ENCODE measurements at places on chromosomes 3 and 15. TPM values are rescaled to one million over a fixed set of nuclear protein-coding genes. Genes with fewer than 3 reads are reported as not detected.

- no peak for DNase-seq
Observed at GRCh38 chr15:48751595-48751994, 59.3 kb downstream of the CEP152 start.

- peak; percentile 66 for DNase-seq
Observed at GRCh38 chr3:142976621-142977398, 13.3 kb upstream of the PAQR9 start.

DNA sequence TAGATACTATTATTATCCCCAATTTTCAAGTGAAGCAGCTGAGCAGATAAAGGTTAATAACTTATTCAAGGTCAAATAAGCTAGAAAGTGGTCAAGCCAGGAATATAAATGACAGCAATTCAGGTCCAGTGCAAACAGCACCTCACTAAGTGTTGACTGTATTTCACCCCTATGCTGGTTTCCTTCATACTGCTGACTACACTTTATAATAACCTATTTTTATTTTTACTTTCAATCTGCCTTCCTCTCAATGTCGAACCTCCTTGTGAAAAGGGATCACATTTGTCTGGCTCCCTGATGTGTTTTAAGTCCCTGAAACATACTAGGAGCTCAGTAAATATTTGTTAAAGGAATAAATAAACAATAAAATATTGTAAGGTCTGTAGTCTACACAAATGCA is 146.1 kb downstream of the NAALADL2 start:
- DNase-seq = no peak

DNA sequence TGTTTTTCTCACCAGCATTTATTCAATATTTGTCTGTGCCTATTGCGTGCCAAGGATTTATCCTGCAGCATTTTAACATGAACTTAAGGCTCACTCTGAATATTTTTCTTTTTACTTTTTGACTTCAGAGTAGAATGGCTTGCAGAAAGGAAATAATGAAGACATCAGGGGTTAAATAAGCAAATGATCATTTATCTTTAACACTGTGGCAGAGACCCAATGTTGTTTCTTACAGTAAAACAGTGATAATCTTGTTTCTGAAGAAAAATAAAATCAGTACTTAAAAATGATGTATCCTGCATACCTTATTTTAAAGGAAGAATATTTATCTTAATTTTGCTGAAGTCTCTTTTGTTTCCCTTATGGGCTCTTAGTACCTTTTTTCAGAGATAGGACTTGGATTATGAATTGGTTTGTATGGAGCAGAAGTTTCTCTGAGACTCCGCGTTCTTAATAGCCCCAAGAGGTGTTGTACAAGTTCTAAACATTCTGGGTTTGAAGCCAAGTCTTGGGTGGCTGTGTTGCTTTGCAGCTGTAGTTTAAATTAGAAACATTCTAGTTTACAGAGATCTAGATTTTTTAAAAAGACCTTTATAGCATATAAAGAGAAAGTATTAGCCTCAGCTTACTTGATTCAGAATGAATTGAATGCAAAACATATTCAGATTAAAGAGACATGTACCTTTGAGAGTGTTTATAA is 40.5 kb downstream of the COL6A6 start:
- peak; percentile 93 for DNase-seq

DNA sequence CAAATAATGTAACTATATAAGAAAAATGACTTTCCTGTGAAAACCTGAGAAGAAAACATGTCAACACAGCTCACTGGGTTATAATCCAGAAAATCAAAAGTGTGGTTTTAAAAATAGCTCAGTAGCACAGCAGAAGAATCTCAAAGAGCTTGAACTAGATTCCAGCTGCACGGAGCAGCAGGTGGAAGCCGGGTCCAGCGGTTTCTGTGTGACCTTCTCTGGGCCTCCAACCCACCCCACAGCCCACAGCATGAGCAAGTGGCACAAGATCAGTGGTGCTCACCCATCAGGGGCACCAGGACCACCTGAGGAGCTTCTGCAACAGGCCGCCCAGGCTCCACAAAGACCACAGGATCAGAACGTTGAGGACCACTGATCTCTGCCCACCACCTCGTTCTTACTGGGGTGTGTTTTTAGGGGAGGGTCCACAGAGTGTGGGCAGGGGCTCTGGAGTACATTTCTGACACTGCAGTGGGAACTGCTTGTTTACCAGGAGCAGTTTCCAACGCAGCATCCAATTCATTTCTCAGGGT is 23.2 kb downstream of the SLC41A3 start:
- no peak for DNase-seq

The EPHB3 gene
- 36.2 TPM for total RNA-seq

DNA sequence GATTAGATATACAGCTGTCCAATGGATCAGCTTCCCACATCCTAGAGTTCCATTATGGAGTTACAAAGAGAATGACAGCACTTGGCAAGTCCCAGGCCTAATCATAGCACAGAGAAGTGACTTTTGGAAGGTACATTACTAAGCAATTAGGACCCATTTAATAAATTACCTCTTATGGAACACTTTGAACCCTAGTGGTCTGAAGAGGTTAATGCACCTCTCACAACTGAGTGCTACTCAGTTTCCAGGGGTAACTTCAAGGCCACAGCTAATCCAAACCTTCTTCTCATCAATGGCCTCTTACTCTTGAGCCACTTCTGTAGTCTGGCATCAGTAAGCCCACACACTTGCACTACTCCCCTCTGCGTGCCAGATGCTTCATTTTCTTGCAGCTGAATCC is 34.9 kb upstream of the MEIS2 start:
- DNase-seq = no peak

DNA sequence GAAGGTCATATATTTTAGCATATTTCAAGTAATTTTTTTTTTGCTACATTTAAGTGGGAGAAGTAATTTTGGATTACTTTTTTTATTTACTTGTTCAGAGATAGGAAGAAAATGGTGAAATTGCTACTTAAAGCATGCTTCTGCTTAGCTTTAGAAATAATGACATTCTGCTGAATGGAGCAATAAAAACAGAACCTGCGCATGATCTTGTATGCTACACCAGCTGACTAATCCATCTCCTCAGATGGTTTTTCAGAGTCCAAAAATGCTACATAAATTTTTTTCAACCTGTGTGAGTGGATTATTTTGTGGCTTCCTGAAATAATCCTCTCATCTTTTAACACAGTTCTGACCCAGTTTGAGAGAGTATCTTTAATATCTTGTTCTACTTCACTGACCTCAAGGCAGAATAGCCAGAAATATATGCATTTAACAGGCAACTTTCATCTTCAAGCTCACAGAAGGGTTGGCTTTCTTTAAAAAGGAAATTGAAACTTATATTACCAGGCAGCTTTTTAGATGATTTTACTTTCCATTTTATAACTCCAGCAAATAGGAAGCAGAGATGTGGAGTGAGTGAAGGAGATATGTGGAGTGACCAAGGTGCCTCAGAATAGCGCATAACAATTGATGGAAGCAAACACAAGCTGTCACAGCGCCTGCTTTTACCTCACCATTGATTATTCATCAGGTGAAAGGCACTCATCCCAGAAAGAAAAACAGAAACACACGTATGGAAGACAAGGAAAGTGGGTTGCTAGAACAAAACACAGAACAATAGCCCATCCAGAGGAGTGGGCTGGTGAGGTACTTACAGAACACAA is 136.6 kb downstream of the TGFBR2 start:
- peak; percentile 32 for DNase-seq
